CD4-positive, alpha-beta T cell treated with Interleukin-15 for 4 hours (primary cell): ENCODE measurements at places on chromosomes 7 and 10.
A peak's percentile ranks its signal among the peaks of the same experiment; 100 is the strongest.

- DNase-seq = no peak
Measured at GRCh38 chr10:124353091-124353815, 65.5 kb downstream of the OAT start.

DNA sequence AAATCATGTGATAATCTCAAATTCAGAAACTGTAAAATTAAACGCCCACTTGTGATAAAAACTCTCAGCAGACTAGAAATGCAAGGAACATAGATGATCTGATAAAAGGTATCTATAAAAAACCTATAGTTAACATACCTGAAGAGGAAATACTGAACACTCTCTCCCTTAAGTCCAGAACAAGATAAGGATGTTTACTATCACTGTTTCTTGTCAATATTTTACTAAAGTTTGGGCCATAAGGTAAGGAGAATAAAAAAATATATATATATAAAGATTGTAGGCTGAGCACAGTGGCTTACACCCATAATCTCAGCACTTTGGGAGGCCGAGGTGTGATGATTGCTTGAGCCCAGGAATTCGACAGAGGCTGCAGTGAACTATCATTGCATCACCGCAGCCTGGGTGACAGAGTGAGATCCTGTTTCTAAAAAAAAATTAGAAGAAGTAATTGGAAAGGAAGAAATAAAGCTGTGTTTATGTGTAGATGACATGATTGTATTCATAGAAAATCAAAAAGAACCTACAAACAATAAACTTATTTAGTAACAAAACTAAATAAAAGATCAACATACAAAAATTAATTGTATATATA, 28.4 kb downstream of the MPLKIP start:
- no peak for DNase-seq

- DNase-seq = no peak
Measured at GRCh38 chr10:48603421-48604038, 1.3 kb downstream of the ARHGAP22 start.

DNA sequence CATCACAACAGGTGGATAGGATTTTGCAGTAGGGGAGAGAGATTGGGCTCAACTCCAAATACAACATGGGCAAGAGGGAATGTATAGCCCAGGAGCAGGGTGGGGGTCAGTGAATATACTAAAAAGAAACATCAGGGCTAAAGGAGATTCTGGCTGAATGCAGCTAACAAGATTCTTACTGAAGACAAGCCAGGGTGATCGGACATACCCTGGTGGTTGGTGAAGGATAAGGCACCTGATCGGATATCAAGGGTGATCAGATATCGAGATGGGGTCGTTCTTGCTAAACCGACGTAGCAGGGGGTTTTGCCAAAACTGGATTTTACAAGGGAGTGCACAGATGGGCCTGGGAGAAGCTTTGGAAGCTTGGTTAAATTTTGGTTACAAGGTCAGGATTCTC, 34.4 kb downstream of the WIPF3 start:
- no peak for DNase-seq

- DNase-seq = no peak
Measured at GRCh38 chr10:22618078-22618785, 96.1 kb downstream of the PIP4K2A start.

DNA sequence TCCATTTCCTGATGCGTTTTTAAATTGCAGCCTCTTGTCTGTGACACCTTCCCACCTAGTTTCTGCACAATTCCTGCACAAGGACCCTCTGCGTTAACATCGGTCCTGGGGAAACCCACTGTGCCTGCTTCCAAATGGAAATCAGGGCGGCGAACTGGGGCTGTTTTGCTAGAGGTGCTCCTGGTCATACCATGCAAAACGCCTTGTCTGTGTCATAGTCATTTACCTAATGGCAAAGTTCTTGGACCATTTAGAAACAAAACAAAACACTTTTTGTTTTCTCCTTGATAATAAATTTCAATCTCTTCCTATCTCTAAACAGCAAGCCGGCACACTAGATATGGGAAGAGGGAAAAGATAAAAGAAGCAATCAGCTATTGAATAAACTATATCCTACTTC, 206.9 kb upstream of the KLF14 start:
- DNase-seq = no peak

DNA sequence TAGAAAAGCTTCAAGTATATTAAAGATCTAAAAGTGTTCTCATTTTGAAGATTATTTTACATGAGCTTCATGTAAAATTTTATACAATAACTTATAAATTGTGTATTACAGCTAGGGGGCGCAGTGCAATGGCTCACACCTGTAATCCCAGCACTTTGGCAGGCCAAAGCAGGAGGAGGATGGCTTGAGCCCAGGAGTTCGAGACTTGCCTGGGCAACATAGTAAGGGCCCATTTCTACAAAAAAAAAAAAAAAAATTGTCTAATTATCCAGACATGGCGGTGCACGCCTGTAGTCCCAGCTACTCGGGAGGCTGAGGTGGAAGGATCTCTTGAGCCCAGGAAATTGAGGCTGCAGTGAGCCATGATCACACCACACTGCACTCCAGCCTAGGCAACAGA, 16.6 kb downstream of the ACBD5 start:
- DNase-seq = peak; percentile 55

GRCh38 chr7:75991531-75992082, 2.8 kb downstream of the TMEM120A start:
- DNase-seq = no peak

DNA sequence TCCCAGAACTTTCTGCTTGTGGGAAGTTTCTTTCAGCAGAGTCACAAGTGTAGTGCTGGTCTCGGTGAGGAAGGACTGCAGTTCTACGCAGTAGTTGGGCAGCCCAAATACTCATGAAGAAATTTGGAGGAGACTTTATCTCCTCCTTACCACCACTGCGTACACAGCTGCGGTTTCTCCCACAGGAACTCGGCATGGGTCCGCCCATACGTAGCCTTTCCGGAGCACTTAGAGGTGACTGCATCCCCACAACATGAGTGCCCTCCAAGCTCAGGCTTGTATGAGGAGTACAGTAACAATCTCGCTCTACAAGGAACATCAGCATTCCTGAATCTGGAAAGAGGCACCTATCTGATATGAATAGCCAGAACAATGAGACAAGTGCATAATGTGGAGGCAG, 549.2 kb upstream of the SEMA3D start:
- no peak for DNase-seq

GRCh38 chr7:136513744-136514143, 354.7 kb upstream of the CHRM2 start:
- no peak for DNase-seq

GRCh38 chr10:95247881-95248583, 42.8 kb downstream of the PDLIM1 start:
- no peak for DNase-seq

GRCh38 chr10:80000541-80000940, 51.6 kb upstream of the SFTPD start:
- DNase-seq = no peak

DNA sequence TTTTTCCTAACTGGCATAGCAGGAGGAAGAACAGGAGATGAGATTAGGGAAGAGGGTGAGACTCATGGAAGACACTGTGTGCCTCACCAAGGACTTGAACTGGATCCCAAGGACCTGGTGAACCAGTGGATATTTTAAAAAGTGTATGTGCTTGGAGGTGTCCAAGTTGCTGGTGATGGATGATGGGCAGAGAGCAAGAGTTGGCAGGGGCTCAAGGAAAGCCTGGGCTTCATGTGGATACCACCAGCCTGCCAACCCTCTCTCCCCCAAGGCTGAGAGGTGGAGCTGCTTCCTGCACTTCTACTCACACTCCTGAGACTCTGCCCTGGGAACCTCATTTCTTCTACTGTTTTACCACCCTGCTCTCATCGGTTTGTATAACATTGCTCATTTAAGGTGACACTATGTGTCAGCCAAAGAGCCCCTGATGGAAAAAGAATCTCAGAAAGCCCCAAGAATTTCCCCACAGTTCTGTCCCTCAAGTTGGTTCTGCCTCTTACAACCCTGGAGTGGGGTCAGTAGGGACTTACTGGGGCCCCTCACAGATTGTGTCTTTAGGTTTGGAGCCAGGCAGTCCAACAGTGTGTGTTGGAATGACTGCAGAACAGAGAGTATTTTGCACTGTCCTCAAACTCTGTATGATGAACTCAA, 56.2 kb upstream of the PDCD4 start:
- DNase-seq = no peak

GRCh38 chr10:31426401-31426800, 107.4 kb downstream of the ZEB1 start:
- no peak for DNase-seq

- DNase-seq = no peak
Measured at GRCh38 chr10:114184276-114184675, 5.1 kb downstream of the TDRD1 start.

- DNase-seq = no peak
Measured at GRCh38 chr10:73076360-73077183, 20.1 kb downstream of the P4HA1 start.

DNA sequence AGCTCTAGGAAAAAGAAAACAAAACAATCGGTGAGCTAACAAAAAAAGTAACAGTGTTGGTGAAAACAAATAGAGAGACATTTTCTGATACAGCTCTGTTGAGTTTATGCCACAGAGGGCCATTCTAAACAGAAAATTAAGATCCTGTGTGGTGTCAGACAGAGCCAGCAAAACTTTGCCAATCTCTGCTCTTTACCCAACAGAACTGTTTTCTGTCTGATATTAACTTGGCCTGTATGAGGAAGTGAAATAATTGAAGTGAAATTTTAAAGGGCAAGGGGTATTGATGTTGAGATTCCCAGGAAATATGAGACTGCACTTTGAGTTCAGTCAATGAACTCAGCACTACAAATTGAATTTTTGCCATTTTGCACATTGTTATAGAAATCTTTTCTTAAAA, 101.0 kb downstream of the AOAH start:
- no peak for DNase-seq

DNA sequence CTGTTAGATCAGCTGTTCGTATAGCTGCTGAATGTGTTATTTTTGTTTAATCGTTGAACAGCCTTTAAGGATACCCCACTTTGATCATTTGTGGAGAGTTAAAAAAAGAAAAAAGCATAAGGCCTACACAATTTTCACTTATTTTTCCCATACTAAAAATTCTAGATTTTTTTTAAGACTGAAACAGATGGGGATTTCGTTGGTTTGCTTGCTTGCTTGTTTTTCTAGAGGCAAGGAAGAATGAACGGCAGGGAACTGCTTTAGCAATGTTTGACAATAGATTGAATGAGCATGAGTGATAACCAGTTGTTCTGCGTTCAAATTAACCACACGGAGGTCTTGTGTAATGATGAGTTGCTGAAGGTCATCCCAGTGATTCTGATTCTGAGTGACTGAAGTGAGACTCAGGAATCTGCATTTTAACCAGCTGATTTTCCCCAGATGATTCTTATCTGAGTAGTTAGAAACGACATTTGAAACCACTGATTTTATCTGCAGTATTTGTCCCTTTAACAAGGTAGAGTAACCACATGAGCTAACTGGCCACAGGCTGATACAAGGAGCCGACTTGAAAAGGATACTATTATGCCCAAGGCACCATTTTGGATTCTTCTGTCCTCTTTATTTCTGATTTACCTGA, 85.9 kb downstream of the GPR37 start:
- DNase-seq = no peak

GRCh38 chr10:132368881-132369635, 27.9 kb upstream of the PWWP2B start:
- no peak for DNase-seq

DNA sequence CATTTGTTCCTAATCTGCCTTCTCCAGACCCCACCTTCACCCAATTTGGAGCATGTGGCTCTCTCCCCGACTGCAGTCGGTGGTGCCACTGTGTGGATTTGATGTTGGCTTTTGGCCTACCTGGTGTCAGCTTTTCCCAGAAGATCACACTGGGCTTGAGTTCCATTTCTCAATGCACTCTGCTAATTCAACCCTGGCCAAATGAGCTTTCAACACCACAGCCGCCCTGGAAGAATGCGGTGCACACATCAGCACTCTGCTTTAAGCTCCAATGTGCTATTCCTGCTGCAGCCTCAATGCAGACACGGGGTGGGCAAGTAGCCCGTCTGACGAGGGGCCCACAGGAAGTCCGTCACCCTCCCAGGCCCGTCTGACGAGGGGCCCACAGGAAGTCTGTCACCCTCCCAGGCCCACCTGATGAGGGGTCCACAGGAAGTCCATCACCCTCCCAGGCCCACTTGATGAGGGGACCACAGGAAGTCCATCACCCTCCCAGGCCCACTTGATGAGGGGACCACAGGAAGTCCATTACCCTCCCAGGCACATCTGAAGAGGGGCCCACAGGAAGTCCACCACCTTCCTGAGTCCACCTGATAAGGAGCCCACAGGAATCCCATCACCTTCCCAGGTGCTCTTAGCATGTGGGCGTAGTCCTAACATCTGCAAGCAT, 64.4 kb downstream of the ASB13 start:
- no peak for DNase-seq

DNA sequence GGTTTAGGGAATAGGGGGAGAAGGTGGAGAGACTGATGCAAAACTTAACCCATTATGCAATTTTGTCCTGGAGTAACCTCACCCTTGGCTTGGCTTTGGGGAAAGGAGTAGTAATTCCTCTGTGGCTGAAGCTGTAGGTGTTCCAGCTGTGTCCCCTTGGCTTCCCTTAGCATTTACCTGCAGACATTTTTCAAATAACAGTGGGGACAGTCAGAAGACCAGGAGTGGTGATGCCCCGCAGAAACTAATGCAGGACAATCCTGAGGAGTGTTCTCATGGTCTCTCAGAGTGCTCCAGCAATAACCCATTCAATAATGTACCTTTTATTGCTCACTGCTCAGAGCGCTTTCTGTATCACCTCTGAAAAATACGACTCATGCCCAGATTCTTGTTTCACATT, 282.1 kb downstream of the ZEB1 start:
- no peak for DNase-seq

GRCh38 chr10:114645706-114646105, 12.4 kb downstream of the ABLIM1 start:
- no peak for DNase-seq

GRCh38 chr7:135920478-135920877, 56.7 kb downstream of the MTPN start:
- no peak for DNase-seq

- no peak for DNase-seq
Measured at GRCh38 chr10:18368273-18368672, 228.0 kb downstream of the CACNB2 start.

DNA sequence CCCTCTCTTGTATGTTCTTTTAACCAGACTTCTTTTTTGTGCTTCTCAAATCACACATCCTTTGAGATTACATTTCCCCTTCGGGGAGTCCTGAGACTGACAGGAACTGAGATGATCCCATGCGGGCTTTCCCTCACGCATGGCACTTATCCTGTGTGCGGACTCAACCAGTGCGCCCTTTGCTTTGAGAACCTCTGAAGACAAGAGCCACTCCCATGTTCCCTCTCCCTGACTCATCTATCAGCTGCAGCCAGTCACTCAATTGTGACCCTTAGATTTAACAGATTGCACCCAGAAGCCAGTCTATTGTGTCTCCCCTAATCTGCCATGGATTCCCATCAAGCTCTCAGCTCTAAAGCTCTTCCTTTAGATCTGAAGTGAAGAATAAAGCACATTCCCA, 353.9 kb upstream of the MEOX2 start:
- no peak for DNase-seq

- no peak for DNase-seq
Measured at GRCh38 chr7:70580161-70580560, 551.8 kb upstream of the GALNT17 start.
